ENCODE measurements at places on chromosomes 13 and 19. TPM values are rescaled to one million over a fixed set of nuclear protein-coding genes. Genes with fewer than 3 reads are reported as not detected.

DNA sequence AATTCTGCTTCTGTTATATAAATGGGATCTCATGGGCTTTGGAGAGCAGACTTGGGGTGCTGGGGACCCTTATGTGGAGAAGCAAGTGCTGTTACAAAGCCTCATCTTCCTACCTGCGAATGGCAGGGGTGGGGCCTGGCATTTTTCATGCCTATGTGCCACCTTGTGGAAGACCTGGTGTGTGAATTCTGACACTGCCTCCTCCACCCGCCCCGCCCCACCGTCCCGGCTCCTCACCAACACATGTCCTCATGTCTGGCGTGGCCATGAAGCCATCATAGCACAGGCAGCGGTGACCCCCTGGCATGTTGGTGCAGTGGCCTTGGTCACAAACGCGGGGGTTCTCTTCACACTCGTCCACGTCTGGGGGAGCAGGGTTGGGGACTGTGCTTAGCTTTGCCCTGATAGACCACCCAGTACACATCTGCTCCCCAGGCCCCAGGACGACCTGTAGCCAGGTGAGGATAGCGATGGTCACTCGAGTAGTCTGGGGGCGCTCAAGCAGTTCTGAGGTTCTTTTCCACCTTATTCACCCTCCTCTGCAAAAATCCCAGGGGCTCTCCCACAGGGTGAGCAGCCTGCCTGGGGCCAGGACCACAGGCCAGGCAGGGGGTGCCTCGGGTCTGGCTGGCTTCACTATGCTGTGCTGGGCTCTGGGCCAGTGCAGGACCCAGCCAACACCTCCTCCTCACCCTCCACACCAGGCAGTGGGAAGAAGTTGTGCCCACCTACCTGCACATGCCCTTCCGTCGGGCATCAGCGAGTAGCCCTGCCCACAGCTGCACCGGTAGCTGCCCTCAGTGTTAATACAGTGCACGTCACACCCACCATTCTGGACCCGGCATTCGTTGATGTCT, 32.7 kb downstream of the FBN3 start:
- no peaks in the 10 kb centered on the region for H3K36me3 ChIP-seq
- no peaks in the 10 kb centered on the region for H3K27me3 ChIP-seq
- DNase-seq: no peak
- no peak overlapping the region for H3K27ac ChIP-seq
- H3K4me1 ChIP-seq: no peaks in the 10 kb centered on the region

- H3K27ac ChIP-seq: no peak overlapping the region
- DNase-seq: peak; percentile 28
- H3K4me1 ChIP-seq: no peaks in the 10 kb centered on the region
- H3K4me3 ChIP-seq: no peak overlapping the region
- no peaks in the 10 kb centered on the region for H3K27me3 ChIP-seq
Observed at GRCh38 chr13:89066868-89067466, 1395.8 kb downstream of the SLITRK5 start.

Gene NTF4
- 24.4 TPM for total RNA-seq

Gene OLFM2
- 10.6 TPM for total RNA-seq

DNA sequence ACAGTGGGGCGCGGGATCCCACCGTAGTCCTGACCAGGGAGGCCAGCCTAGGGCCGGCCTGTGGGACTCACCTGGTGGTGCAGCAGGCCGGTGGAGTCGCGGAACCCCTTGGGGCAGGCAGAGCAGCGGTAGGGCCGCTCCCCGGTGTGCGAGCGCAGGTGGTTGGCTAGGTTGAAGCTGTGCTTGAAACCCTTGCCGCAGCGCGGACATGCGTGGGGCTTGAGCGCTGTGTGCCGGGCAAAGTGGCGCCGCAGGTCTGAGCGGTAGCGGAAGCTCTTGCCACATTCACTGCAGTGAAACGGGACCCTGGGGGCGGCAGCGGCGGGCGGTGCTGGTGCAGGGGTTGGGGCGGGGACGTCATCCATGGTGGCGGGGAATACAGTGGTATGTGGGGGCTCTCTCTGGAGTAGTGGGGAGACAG, 1.8 kb downstream of the FIZ1 start:
- H3K27ac ChIP-seq: no peak overlapping the region
- no peak overlapping the region for H3K4me3 ChIP-seq
- no peak for DNase-seq
- H3K36me3 ChIP-seq: no peaks in the 10 kb centered on the region
- H3K4me1 ChIP-seq: peaks cover 4% of the 10 kb centered on the region
- no peaks in the 10 kb centered on the region for H3K27me3 ChIP-seq

- no peaks in the 10 kb centered on the region for H3K4me1 ChIP-seq
- H3K27ac ChIP-seq: no peak overlapping the region
- DNase-seq: no peak
- H3K4me3 ChIP-seq: no peak overlapping the region
- H3K27me3 ChIP-seq: no peaks in the 10 kb centered on the region
Observed at GRCh38 chr13:74256969-74257368, 122.8 kb upstream of the KLF12 start.

Gene ZNF613
- total RNA-seq: 17.0 TPM

GRCh38 chr19:28428663-28429348, 784.1 kb downstream of the UQCRFS1 start:
- DNase-seq: no peak
- H3K4me3 ChIP-seq: no peak overlapping the region
- H3K4me1 ChIP-seq: no peaks in the 10 kb centered on the region
- no peaks in the 10 kb centered on the region for H3K27me3 ChIP-seq
- no peaks in the 10 kb centered on the region for H3K36me3 ChIP-seq
- H3K27ac ChIP-seq: no peak overlapping the region

DNA sequence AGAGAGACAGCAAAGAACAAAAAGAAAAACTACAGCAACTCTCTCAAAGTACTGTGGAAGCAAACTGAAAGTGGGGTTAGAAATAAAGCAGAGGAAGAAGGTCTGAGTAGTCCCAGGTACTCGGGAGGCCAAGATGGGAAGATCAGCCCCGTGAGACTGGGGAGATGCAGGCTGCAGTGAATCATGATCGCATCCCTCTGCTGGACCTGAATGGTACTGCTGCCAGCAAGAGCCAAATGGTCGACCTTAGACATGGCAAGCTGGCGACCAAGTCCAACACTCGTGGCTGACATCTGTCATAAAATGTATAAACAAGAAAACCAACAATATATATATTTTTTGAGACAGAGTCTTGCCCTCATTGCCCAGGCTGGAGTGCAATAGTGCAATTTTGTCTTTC, 33.7 kb upstream of the ZNF724 start:
- H3K4me1 ChIP-seq: no peaks in the 10 kb centered on the region
- H3K4me3 ChIP-seq: no peak overlapping the region
- no peaks in the 10 kb centered on the region for H3K36me3 ChIP-seq
- H3K27ac ChIP-seq: no peak overlapping the region
- H3K27me3 ChIP-seq: no peaks in the 10 kb centered on the region
- no peak for DNase-seq

GRCh38 chr19:7701654-7702457, at the start of gene FCER2:
Gene FCER2 (minus strand): TSS chr19:7702131. CDS start chr19:7699760, 2,371 bp downstream.
- DNase-seq: no peak
- H3K27ac ChIP-seq: no peak within 1 kb of the TSS
- H3K36me3 ChIP-seq: no peaks in the 10 kb centered on the region
- H3K4me3 ChIP-seq: no peak within 1 kb of the TSS

- H3K27me3 ChIP-seq: no peaks in the 10 kb centered on the region
- peaks cover 44% of the 10 kb centered on the region for H3K4me1 ChIP-seq
- peak; percentile 91 for DNase-seq
- no peak overlapping the region for H3K4me3 ChIP-seq
- peak overlapping the region; percentile 92 for H3K27ac ChIP-seq
Observed at GRCh38 chr19:2543463-2544442, 67.8 kb downstream of the GADD45B start.

Gene C19orf67
- 0.97 TPM for total RNA-seq
